Stomach (tissue), 19 donors: ENCODE measurements at places on chromosomes 16 and 17.

DNA sequence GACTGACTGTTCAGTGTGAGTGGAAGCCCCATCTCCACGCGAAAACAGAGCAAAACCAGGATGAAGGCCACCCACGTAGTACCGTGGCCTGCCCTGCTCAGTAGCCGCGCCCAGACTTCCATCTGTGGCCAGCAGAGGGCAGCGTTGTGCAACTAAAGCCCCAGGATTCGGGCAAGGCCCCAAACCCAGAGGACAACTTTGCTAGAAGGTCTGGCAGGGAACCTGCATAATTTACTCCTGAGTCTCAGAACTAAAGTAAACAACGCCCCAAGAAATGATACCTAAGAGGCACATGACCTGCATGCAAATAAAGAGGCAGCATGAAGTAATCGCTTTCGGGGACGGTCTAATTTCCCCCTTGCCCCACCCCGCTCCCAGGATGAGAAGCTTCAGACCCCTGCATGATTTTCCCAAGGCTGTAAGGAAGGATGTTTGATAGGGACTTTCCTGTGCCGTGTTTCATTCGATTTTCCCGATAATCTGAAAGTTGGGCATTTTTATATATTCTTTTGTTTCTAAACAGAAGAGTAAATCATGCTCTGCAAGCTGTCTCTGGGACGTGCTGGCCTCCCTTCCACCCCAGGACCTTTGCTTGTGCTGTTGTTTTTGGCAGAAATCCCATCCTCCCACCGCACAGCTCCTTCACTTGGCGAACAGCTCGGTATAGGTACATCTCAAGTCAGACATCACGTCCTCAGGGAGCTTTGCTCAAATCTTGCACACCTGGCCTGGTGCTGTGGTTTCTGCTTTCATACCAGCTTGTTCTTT, 18.6 kb downstream of the HSBP1 start:
- DNase-seq, result peak; percentile 91

- DNase-seq, result no peak
These were observed 2116.0 kb downstream of the TP53TG3F start for GRCh38 chr16:35575432-35575821.

DNA sequence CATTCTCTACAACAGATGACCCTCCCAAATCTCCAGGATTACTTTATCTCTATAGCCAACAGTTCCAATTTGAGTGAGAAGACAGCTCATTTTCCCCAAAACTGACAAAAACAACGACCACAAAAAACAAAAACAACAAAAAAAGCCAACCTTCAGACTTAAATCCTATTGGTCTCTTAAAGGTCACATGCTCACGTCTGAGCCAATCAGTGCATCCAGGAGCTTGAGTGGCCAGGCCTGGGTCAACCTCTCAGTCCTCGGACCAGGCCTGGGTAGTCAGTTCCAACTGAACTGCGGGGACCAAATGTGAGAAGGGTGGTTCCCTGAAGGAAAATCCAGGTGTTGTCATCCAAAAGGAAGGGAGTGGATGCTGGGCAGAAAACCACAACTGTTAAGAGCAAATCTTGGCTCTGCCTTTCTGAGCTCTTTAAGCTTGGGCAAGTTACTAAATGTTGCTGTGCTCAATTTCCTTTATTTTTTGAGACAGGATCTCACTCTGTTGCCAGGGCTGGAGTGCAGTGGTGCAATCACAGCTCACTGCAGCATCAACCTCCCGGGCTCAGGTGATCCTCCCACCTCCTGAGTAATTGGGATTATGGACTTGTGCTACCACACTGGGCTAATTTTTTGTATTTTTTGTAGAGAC, 43.0 kb upstream of the MSI2 start:
- DNase-seq, result no peak

DNA sequence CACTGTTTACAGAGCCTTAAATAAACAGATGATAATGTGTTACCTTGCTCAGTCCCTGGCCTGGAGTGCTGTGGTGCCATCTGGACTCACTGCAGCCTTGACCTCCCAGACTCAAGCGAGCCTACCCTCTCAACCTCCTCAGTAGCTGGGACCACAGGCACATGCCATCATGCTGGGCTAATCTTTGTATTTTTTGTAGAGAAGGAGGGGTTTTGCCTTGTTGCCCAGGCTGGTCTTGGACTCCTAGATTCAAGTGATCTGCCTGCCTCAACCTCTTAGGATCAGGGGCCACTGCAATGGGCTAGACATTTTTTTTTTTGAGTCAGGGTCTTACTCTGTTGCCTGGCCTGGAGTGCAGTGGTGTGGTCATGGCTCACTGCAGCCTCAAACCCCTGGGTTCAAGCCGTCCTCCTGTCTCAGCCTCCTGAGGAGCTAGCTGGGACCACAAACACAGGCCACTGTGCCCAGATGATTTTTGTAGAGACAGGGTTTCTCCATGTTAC, 5.0 kb upstream of the NAGLU start:
- no peak for DNase-seq

DNA sequence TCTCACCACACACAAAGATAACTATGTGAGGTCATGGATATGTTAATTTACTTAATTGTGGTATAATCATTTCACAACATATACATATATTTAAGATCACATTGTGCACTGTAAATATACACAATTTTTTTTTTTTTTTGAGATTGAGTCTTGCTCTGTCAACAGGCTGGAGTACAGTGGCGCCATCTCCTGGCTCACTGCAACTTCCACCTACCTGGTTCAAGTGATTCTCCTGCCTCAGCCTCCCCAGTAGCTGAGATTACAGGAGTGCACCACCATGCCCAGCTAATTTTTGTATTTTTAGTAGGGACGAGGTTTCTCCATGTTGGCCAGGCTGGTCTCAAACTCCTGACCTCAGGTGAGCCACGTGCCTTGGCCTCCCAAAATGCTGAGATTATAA, 11.5 kb upstream of the PRSS54 start:
- peak; percentile 56 for DNase-seq

GRCh38 chr16:10922328-10923145, 19.7 kb downstream of the DEXI start:
- DNase-seq, result no peak

- no peak for DNase-seq
These were observed 25.6 kb downstream of the IGSF6 start for GRCh38 chr16:21626659-21627277.

GRCh38 chr17:68759343-68760140, 158.4 kb upstream of the FAM20A start:
- peak; percentile 96 for DNase-seq

GRCh38 chr17:8120520-8121406, 2.4 kb upstream of the ALOXE3 start:
- DNase-seq, result peak; percentile 66

- DNase-seq, result no peak
These were observed 93.6 kb downstream of the USP22 start for GRCh38 chr17:20948984-20949777.

GRCh38 chr16:66568355-66568754, 2.1 kb downstream of the CMTM1 start:
- DNase-seq, result no peak

GRCh38 chr16:22937169-22937568, 123.2 kb downstream of the HS3ST2 start:
- DNase-seq, result no peak

- peak; percentile 73 for DNase-seq
These were observed 1.5 kb downstream of the FGF11 start for GRCh38 chr17:7440834-7441195.

GRCh38 chr17:38912221-38912813, 13.1 kb upstream of the LASP1NB start:
- peak; percentile 52 for DNase-seq

DNA sequence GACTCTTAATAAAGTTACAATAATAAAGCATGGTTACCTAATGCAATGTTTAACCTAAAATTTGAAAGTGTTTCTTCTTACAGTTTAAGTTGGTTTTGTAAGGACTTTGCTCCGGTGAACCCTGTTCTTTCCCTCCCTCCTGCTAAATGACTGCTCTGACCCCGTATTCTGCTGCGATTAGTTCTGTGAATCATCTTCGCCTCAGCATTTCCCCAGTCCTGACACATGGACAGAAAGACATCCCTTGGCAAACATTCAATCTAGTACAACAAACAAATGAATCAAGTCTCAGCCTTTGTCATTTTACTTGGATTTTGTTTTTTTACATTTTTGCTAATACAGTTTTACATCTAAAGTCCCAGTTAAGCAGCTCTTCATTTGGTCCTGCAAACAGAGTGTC, 15.4 kb downstream of the KCNJ2 start:
- DNase-seq, result no peak

- no peak for DNase-seq
These were observed 18.2 kb downstream of the HIGD1B start for GRCh38 chr17:44865931-44866330.
